Activated CD8-positive, alpha-beta memory T cell treated with anti-CD3 and anti-CD28 coated beads for 4 hours (primary cell): ENCODE measurements at places on chromosomes 2 and 18.

DNA sequence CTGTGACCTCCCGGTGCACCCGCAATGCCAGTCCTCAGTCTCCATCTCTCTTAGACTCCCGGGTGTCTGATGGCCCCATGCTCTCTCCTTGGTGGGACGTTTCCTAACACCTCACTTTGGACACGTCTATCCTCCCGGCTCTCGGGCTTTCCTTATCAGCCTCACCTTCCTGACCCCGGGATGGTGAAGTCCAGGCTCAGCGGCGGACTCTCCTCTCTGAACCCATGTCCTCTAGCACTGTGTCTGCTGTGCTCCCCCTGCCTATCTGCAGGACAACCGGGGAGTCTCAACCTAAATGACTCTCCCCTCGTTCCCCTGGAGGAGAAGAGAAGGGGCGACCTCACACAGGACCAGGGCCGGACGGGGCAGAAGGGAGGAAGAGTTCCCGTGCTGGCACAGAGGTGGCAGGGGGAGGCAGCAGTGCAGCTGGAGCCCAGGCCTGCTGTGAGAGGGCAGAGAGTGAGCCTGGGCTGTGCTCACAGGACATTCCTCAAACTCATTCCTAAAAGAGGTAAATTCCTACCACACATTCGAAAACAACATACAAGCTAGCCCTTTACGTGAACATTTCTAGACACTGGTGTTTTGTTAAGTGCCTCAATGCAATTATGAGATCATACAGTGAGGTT lies 41.9 kb downstream of the MBP start:
- DNase-seq: no peak

GRCh38 chr2:46697830-46698323 lies 217.7 kb downstream of the MCFD2 start:
- no peak for DNase-seq

DNA sequence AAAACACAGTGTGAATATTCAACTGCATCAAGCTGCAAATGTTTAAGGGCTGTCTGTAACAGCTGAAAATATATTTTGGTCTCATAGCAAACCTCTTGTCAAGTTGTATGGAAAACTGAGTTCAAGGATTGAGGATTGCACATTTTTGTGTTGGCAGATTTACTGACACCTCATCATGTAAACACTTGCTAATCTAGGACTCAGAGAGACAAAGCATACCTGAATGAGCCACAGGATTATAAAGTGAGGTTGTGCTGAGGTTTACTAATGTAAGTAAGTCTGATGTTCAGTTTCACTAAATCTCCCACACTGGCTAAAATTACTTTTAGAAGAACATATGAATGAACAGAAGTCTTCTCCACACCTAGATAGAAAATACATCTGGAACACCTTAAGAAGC lies 1993.1 kb upstream of the CELF4 start:
- no peak for DNase-seq

DNA sequence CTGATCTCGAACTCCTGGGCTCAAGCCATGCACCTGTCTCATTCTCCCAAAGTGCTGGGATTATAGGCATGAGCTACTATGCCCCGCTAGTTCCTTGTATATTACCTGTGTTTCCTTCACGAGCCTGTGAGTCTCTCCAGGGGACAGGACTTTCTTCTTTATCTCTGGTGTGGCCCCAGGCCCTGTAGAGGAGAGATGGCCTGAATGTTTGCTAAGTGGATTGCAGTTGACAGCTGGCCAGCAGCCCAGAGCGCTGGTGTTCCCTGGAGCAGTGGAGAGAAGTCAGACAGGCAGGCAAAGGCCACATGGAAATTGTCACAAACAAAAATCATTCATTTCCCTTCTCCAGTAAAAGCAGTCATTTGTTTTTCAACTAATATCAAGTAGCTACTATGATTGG lies 17.9 kb downstream of the LPIN1 start:
- no peak for DNase-seq

GRCh38 chr2:128227862-128228261 lies 90.8 kb downstream of the HS6ST1 start:
- DNase-seq: no peak

DNA sequence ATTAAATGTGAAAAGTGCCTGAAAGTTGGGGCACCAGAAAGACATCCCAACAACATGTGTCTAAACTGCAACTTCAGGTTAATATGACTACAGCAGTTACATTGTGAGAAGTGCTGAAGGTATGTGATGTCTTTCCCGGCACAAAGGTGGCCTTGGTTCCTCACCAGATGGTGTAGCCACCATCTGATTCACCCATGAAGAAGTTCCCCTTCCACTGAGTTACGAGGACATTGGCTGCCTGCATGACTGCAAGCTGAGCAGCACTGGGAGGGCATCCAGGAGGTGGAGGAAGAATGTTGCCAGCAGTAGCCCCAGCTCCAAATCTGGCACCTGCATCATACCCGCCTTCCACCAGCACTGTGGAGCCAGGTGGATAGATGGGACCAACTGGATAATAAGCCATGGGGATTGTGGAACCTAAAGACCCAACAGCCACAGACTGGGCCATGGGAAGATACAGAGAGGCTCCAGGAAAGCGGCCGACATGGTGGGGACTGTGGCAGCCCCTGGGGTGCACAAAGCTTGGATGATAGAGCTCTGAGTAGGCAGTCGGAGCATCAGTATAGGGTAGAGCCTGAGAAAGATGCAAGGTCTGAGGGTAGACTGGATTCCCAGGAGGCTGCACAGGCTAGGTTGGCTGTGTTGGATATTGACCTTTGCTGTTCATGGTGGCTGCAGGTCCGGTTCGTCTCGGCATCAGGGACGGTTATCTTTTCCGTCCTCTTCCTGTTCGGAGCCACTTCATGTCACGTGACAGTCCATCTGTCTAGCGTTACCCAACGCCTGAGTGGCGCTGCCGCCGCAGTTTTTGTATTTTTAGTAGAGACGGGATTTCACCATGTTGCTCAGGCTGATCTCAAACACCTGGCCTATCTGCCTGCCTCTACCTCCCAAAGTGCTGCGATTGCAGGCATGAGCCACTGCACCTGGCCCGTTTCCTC lies 36.9 kb downstream of the SUMO1 start:
- DNase-seq: no peak

- no peak for DNase-seq
Observed at GRCh38 chr2:238255151-238255551, 15.3 kb upstream of the HES6 start.

DNA sequence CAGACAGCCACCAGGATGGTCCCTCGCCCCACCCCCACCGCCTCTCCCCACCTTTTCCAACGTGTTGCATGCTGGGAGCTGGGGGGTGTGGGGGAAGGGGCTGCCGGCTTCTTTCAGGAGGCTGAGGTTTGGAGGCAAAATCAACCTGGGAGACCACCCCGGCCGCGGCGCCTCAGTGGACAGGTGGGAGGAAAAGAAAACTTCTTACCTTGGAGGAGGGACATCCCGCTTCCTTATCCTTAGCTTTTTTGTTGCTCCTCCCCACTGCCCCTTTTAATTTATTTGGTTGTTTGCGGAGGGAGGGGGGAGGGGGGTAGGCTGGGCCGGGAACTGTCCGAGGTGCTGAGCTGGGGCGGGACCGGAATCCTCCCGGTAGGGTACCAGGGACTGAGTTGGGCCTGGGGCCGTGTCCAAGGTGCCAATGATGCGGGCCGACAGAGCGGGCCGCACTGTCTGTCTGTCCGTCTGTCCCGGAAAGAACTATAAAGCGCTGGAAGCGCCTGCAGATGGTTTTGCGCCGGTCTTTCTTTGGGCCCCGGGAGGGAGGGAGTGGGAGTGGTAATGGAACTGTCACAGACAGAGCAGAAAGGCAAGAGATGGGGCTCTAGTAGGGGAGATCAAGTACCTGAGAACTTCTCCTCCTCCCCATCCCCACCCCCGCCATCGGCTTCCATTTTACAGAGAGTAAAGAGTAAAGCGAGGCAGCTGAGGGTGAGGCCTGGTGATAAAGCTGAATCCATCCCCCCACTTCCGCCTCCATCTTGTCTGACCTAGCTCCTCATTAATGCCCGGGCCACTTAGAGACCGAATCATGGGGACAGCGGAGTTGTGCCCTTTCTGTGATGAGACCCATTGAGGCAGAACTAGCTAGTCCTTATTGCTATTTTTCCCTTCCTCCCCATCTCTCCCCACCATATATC lies 2.4 kb downstream of the CDK5R2 start:
- DNase-seq: no peak

- no peak for DNase-seq
Observed at GRCh38 chr2:11820650-11821049, 74.2 kb downstream of the LPIN1 start.

DNA sequence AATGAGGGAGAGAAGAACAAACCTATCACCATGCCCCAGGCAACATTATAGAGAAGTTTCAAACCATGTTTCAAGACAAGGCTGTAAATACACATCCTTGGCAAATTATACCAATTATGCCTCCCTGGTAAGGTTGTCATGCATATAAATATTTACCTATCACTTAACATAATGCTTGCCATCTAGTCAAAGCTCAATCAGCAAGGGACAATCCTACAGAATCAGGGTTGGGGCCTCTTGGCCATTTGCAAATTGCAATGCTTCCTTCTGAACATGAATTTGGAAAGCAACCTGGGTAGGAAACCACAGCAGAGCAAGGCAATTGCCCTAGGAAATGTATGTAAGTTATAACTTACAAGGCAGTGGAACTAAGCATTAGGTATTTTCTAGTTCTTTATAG lies 907.2 kb upstream of the CDH2 start:
- no peak for DNase-seq

GRCh38 chr2:134869946-134870736 lies 31.7 kb downstream of the ACMSD start:
- DNase-seq: no peak

GRCh38 chr2:18475884-18476283 lies 84.6 kb downstream of the RDH14 start:
- no peak for DNase-seq

- DNase-seq: no peak
Observed at GRCh38 chr18:78293540-78293939, 686.1 kb upstream of the SALL3 start.

DNA sequence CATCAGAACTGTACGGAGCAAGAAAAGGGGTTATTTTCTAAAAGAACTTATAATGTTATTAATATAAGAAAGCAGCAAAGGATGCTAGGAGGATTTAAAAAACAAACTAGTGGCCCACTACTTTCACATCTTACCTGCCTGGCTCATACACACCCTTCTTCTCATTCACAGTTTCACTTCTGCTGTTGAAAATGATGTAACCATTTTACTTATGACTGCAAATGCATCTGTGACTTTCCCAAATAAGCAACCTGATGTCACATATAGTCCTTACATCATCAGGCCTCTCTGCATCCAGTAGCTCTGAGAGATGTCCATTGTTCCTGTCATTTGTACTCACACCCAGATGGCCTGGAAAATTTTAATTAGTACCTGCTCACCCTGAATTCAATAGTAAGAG lies 101.8 kb upstream of the MYO3B start:
- DNase-seq: no peak

- no peak for DNase-seq
Observed at GRCh38 chr18:12302391-12303147, 5.5 kb upstream of the TUBB6 start.

DNA sequence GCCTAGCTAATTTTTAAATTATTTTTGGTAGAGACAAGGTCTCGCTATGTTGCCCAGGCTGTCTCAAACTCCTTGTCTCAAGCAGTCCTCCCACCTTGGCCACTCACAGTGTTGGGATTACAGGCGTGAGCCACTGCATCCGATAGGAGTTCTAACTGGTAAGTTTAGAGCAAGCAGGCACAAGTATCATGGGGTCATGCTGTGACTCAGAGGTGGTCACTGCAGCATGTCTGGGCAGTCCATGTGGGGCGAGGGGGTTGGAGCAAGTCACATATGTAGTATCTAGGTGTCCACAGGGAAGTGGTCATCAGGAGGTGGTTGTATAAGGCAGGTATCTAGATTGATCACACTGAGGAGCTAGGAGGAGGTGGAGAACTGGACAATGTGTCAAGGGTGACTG lies 22.7 kb upstream of the STARD7 start:
- DNase-seq: no peak

DNA sequence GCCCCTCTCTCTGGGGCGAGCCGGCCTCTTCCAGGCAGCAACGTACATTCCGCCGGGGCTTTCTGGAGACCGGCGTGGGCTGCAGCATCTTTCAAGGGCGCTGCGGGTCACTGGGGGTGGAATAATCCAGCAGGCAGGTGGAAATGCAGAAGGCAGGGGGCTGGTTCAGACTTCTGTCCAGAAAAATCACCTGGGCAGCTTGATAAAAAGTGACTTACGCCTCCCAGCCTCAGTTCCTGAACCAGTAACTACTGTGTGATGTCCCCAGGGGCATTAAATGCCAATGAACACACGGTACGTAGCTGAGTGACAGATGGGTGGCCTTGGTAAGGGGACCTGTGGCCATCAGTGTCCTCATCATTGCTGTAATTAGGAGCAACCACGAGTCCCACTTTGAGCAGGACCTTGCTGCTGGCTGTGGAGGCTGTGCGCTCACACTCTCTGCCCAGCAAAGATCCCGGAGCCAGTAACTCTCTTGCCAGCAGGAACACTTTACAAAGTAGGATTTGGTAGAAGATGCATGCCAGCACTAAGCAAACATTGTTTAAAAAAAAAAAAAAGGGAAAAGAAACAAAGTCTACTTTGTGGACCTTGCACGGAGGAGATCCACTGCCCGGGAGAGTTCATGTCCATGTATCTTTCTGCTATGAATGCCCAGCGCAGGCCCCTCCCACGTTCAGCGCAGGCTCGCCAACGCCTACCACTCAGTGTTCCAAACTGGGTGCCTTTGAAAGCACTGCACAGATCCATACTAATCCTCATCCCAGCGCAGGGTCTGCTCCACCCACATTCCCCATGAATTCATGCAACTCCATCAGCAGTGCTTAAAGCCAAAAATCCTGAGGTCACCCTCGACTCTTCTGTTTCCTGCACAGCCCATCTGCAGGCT lies 177.3 kb downstream of the HDAC4 start:
- DNase-seq: no peak

- DNase-seq: no peak
Observed at GRCh38 chr2:133952896-133953295, 301.0 kb upstream of the MGAT5 start.

DNA sequence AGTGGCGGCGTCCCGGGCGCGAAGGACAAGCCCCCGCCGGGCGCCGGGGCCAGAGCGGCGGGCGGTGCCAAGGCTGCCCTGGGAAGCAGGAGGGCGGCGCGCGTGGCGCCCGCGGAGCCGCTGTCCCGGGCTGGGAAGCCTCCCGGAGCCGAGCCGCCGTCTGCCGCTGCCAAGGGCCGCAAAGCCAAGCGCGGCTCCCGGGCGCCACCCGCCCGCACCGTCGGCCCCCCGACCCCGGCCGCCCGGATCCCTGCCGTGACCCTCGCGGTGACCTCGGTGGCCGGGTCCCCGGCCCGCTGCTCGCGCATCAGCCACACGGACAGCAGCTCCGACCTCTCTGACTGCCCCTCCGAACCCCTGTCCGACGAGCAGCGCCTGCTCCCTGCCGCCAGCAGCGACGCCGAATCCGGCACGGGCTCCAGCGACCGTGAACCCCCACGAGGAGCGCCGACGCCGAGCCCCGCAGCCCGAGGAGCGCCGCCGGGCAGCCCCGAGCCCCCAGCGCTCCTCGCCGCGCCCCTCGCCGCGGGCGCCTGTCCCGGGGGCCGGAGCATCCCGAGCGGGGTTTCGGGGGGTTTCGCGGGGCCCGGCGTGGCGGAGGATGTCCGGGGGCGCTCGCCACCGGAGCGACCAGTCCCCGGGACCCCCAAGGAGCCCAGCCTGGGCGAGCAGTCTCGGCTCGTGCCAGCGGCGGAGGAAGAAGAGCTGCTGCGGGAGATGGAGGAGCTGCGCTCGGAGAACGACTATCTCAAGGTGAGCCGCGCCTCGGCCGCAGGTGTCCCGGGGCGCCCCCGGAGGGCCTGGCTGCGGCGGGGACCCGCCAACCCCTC lies 820 bp downstream of the MTCL1 start:
- no peak for DNase-seq

GRCh38 chr2:153101187-153101586 lies 377.4 kb downstream of the RPRM start:
- DNase-seq: no peak

- peak; percentile 83 for DNase-seq
Observed at GRCh38 chr2:19989667-19990415, at the start of gene WDR35. Gene WDR35 (minus strand): TSS chr2:19990105. CDS start chr2:19990015, 90 bp downstream.
